ENCODE measurements at places on chromosomes 13 and 19.

DNA sequence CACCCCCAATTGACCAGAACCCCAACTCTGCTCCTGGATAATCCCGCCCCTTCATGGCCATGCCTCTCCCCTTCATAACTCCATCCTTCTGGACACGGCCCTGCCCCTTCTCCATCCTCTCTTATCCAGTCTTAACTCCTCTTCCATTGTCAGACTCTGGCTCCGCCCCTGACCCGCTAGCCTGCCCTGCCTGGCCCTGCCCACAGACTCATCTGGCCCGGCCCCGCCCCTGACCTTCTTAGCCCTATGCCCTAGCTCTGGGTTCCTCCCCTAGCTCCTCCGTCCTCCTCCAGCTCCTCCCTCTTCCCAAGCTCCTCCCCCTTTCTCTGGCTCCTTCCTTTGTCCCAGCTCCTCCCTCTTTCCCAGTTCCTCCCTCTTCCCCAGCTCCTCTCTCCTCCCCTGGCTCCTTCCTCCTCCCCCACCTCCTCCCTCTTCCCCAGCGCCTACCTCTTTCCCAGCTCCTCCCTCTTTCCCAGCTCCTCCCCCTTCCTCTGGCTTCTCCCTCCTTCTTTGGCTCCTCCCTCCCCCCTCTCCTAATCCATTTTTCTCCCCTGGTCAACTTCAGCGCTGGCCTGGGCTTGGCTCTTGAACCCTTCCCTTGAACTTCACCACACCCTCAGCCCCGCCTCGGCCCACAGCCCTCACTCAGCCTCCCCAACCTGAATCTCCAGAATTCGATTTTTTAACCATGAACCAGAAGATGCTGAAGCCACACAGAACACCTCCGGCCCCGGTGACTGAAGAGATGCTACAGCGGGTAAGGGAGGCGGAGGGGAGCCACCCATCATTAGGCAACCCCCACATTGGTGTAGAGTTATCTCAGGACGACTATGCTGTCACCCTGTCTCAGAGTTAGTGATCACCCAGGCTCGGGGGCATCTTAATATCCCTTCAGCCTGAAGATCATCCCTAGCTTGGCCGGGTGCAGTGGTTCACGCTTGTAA lies 9.2 kb upstream of the ZNF358 start:
- DNase-seq, result no peak

DNA sequence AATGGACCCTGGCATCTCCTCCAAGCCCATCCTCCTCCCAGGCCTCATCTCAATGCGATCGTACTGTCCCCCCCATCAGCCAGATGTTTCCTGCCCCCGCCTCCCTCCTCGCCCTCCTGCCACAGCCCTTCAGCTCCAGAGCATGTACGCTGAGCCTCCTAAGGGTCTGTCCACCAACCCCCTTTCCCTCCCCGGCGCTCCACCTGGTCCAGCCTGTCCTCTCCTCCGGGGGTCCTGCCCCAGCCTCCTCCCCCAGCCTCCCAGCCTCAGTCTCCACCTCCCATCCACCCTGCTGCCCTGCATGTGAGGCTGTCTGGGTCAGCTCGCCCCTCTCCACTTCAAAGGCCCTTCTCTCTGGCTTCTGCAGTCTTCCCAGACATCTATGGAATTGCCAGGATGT lies 4.5 kb downstream of the SIRT2 start:
- no peak for DNase-seq

GRCh38 chr13:21744149-21744548 lies 73.3 kb downstream of the FGF9 start:
- DNase-seq, result no peak

GRCh38 chr19:38930776-38931520 lies at the start of gene MRPS12:
MRPS12 (plus strand) TSS chr19:38930944; CDS start chr19:38931295, 351 bp downstream.
- peak; percentile 97 for DNase-seq

Data from NCI-H1092 (cell line).